ENCODE measurements at places on chromosomes 3 and 15.

- DNase-seq, result no peak
Observed at GRCh38 chr3:106184540-106185457, 316.0 kb upstream of the CBLB start.

GRCh38 chr3:127069814-127070440 lies 87.0 kb downstream of the PLXNA1 start:
- no peak for DNase-seq

- no peak for DNase-seq
Observed at GRCh38 chr3:185421577-185422232, 58.8 kb downstream of the MAP3K13 start.

GRCh38 chr3:129966876-129967275 lies 7.6 kb upstream of the TRH start:
- DNase-seq, result no peak

GRCh38 chr3:132231633-132232032 lies 85.6 kb upstream of the ACP3 start:
- DNase-seq, result peak; percentile 43

DNA sequence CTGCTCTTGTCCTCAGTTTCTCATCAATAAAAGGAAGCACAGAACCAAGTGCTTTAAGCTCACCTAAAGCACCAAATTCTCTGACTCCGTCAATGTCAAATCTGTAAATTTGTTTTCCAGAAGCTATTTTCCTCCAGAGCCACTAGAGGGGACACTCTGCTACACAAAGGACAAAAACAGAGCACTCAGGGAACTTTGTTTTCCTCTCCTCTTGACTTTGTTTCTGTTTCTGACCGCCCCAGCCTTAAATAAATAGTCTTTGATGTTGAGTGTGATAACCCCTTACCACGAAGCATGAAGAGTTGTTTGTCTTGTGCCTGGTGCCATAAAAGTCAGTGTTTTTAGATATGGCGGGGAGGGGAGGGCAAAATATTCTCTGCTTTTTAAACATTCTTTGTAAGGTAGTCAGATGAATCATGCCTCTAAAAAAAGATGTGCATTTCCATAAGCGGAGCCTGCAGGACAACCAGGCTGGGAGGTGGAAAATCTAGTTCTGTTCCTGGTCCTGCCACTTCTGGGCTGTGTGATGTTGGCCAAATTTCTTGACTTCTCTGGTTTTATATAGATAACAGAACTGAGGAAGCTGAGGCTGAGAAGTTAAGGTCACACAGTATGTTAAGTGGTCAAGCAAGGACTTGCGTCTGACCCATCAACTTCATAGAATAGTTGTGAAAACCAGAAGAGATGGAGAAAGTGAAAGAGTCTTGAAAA lies 7.3 kb upstream of the ZBTB38 start:
- peak; percentile 85 for DNase-seq

DNA sequence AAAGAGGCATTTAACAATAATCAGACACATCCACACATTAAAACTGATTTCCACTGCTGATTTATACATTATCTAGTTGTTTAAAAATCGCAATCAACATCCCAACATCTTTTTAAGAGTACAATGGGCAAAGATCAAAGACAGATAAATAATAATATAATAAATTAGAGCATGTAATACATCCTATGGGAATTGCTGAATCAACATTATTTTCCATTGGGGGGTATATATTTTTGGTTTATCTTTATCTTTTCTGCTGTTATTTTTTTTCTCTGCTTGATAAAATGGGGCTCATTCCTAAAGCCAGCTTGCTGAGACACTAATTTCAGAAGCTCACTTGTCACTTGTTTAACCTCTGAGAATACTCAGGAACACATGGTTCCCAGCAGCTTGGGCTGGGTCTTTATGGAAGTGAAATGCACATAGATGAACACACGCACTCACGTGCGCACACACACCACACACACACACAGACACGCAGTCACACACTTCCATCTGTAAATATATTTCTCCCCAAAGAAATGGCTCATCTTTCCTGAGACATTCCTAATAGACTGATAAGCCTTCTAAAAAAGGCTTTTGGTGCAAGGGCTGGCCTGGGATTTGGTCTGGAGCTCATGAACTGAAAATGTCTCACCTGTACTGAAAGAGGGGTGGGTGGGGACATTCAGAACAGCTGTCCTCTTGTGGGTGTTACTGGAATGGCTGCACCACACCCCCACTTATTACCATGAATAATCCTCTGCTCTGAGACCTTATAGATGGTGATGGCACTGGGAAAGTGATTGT lies 3.5 kb upstream of the PPIB start:
- DNase-seq, result no peak

DNA sequence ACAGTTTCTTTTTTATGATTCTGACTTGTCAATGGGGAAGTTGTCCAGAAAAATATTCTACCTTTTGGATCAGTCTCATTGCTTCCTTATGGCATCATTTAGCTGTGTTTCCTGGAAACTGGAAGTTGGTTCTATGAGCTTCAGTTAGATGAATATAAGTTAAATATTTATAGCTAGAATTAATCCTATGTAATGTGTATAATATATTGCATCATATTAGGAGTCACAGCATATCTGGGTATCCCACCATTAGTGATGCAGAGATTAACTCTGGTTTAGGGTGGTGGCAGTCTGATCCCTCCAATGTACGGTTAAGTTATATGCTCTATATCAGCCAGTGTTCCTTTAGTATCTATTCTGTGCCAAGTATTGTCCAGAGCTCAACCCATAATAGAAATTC lies 19.3 kb downstream of the KLHL24 start:
- no peak for DNase-seq

DNA sequence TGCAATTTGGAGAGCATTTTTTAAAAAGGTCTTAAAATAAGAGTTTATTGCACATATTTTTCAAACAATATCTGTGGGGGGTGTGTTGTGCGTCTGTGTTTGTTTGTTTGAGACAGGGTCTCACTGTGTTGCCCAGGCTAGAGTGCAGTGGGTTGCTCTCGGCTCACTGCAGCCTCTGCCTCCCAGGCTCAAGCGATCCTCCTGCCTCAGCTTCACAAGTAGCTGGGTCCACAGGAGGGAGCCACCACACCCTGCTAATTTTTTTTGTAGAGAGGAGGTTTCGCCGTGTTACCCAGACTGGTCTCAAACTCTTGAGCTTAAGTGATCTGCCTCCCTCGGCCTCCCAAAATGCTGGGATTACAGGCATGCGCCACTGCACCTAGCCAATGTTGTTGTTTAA lies 2.7 kb downstream of the MLF1 start:
- no peak for DNase-seq
